ENCODE measurements at places on chromosomes 7 and 10.

GRCh38 chr10:7410301-7410861 is 453 bp downstream of the SFMBT2 start:
- no peak for DNase-seq

DNA sequence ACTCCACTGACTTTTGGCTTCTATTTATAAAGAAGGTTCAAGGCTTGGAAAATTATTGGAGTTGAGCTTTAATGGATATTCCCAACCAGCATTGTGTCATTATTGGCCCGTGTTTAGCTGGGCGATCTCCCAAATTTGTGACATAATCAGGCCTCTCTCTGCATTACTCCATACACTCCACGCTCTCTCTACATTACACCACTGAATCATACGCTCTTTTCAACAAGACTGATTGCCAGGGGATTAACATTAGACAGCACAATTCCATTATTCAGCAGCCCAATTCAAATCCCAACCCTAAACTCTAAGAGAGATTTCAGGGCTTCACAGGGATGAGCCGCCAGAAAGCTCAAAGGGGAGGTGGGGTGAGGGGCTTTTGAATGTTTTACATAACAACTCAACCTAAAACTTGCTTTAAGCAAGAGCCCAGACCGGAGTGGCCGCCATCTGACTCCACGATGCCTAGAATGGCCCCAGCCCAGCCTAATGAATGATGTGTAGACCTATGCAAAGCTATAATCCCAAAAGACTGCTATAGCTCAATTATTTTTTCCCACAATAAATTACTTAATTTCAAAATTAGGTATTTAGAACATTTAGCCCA is 61.8 kb downstream of the FGFR2 start:
- no peak for DNase-seq

DNA sequence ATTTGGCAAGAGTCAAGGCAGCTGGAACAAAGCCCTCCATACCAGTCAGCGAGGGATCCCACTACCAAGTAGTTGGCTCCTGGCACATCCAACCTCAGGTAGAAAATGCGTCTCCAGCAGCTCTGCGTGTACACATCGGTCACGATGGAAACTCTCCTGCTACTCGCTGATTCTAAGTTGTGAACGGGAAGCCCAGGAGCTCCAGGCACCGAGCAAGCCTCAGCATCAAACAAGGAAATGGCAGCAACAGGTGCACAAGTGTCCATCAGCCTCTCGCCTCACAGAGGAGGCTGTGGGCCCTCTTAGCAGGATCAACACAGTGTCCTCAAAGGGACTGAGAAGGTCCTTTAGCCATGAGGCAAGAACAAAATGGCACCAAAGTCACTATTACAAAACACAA is 127.0 kb downstream of the TCERG1L start:
- DNase-seq: no peak

DNA sequence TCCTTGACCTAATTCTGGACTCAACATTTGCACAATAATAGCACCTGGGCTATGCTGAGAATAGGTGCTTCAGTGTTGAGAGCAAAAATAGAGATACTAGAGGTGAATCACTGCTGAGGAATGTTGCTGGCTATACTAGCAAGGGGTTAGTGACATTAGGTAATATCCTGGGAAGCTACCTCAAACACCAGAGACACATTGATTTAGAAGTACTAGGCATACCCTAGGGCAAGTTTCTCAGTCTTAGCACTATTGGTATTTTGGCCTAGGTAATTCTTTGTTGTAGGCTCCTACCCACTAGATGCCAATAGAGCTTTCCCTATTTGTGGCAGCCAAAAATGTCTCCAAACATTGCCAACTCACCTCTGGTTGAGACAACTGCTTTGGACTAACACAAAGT is 484.0 kb upstream of the MBL2 start:
- DNase-seq: no peak

- DNase-seq: no peak
These were observed 7.2 kb downstream of the PLOD3 start for GRCh38 chr7:101210143-101210542.

- DNase-seq: no peak
These were observed 18.4 kb downstream of the TMEM273 start for GRCh38 chr10:49169776-49170175.

- no peak for DNase-seq
These were observed 8.2 kb downstream of the MTG1 start for GRCh38 chr10:133401981-133402725.

DNA sequence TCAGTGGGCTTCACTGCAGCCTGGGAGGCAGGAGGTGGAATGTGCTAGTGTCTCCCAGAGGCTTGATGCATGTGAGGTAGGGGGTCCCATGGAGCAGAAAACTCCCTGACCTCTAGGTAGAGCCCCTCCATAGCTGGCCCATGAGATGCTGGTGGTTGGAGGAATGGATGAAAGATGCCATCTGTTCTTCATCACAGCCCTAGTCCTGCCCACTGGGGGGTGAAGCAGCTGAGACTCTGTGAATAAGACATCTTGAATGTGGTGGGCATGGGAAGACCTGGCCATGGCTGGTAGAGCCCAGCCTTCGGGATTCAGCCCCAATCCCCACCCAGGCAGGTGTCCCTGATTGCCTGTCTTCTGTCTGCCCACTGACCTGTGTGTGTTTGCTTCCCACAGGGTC is 92.5 kb downstream of the COL13A1 start:
- no peak for DNase-seq

- DNase-seq: no peak
These were observed 123.6 kb upstream of the ANK3 start for GRCh38 chr10:60513281-60513680.

DNA sequence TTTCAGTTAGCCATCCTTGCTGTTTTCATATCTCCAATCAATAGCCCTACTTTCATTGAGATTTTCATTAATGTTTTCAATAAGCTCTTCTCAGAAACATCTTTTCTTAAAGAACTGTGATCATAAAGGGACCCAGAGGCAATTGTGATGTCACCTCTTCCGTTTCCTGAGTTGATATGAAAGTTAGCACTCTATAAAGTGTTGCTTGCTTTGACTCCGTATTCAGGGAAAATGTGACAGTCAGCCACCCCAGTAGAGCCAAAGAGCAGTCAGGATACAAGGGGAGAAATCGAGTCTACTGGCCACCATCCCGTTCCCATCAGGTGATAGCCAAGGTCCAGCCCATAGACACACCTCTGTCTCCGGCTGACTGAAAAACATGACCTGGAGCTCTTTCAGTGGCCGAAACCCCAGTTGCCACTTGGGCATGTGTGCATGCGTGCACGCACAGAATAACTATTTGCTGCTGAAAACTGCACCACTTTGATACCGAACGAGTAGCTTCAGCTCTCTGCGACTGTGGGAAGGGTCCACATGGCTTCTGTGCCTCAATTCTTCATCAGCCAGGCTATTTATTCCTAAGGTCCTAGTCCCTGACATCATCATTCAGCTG is 291.4 kb downstream of the USP6NL start:
- DNase-seq: no peak
